Left lobe of liver (tissue), 2 donors: ENCODE measurements at places on chromosomes 1 and 21.

- DNase-seq: no peak
Observed at GRCh38 chr1:110667776-110668175, 7.0 kb downstream of the KCNA3 start.

DNA sequence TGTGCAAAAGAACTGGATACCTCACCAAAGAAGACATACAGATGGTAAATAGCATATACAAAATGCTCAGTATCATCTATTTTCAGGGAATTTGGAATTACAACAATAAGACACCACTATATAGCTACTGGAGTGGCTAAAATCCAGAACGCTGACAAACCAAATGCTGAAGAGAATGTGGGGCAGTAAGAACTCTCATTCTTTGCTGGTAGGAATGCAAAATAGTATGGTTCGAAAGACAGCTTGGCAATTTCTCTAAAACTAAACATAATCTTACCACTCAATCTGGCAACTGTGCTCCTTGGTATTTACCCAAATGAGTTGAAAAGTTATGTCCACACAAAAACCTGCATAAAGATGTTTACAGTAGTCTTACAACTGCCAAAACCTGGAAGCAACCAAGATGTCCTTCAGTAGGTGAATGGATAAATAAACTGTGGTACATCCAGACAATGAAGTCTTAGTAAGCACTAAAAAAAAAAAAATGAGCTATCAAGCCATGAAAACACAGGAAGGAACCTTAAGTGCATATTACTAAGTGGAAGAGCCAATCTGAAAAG is 26.5 kb downstream of the TARBP1 start:
- no peak for DNase-seq

- no peak for DNase-seq
Observed at GRCh38 chr1:75328691-75329090, 194.5 kb downstream of the LHX8 start.

- no peak for DNase-seq
Observed at GRCh38 chr21:26032263-26032662, 138.3 kb downstream of the APP start.

DNA sequence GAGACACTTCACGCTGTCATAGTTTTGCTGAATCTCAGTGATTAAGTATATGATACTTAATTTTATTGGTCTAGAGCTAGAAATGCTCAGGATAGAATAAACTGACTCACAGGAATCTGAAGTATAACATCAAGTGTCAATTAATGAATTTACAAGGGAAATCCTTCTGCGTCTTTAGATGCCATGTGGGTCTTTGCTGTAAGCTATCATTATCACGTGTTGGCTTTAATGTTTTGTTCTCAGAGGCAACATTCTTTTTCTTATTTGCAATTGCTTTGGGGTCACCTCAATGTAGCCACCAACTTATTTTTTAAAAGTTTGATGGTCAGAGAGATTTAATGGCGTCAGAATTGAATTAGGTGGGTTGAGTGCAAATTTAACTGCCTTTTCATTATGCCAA is 680.1 kb upstream of the PTBP2 start:
- DNase-seq: no peak

- DNase-seq: no peak
Observed at GRCh38 chr1:99661780-99662179, 15.9 kb downstream of the PALMD start.

DNA sequence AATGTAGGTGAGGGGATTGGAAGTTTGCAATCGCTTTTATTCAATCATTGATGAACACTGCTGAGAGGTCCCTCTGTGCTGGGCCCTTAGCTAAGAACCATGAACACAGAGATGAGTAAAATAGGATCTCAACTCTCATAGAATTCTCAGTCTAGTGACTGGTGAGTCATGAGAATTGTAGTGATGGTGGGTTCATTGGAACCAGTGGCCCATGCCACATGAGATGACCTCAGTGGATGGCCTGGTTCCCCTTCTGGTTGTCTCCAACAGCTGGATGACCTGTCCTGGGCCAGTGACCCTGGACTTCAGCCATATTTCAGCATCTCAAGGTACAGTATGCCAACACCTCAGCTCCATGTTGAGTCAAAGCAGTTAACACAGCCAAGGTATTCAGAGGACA is 21.3 kb upstream of the S100A10 start:
- no peak for DNase-seq

DNA sequence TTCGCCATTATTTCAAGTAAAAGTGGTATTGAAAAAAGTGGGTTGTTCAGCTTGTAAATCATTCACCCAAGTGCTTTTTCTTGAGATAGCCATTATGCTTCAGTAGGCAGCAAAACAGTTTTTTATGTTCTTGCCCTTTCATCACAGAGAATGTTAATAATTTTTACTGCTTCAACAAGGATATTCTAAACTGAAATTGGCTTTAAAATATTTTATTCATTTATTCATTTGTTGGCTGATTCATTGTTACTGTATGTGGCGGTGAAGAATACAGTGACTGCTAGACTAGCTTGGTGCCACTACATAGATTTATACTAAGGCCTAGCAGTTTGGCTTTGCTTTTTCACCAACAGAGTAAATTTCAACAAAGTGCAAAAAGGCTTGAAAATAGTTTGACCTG is 121.5 kb downstream of the OLFML2B start:
- DNase-seq: no peak

GRCh38 chr21:42439284-42440186 is 35.8 kb downstream of the UBASH3A start:
- no peak for DNase-seq

GRCh38 chr1:151802372-151802771 is 2.8 kb downstream of the LINGO4 start:
- no peak for DNase-seq

GRCh38 chr1:98044071-98044697 is 123.3 kb upstream of the DPYD start:
- DNase-seq: no peak

DNA sequence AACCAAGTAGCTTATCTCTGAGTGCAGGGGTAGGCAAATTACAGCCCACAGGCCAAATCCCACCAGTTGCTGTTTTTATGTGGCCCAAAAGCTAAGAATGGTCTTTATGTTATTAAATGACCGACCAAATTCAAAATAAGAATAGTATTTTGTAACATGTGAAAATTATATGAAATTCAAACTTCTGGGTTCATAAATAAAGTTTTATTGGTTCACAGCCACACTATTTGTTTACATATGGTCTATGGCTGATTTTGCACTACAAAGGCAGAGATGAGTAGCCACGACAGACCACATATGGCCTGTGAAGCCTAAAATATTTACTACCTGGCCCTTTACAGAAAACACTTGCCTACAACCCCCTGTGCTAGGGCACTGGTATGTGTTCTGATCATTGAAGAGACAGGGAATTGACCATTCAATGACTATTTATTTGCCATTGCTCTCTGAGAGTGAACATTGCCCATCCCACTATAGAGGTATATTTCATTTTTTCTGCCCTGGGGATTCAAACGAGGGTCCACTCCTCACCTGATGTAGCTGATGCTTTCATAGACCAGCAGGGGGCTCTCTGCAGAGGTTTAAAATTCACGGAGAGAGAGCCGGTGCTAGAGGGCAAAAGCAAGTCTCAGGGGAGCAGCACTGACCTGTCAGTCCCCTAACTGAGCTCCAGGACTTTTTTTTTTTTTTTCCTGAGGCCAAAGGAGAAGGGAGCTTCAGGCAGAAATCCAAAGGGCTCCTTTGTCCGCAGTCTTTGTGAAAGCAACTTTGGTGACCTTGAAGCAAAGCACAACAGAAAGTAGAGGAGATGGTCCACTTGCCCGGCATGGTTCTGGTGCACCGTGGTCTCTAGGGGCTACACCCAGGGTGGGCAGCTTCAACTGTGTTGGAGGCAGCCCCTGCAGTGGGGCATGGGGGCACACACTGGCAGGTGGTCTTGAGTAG is 7.3 kb upstream of the GNL2 start:
- DNase-seq: no peak

- no peak for DNase-seq
Observed at GRCh38 chr1:31027693-31028526, 37.6 kb downstream of the PUM1 start.

GRCh38 chr1:2091611-2092604 is 41.7 kb downstream of the PRKCZ start:
- DNase-seq: no peak

DNA sequence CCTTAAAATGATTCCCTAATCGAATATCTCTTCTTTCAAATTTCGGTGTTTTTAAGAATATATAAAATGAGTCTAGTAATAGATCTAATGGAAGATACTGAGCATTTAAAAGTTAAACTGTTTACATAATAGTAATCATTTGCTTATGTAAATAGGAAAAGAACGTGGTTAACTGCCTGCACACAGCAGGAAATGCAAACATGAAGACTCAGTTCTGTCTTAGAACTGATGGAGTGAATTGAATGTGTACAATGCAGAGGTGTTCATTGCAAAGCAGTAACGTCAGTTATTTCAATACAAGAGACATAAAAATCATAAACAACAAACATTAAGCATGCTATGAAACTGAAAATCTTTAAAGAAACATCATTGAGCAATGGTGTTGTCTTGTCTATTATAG is 359.4 kb upstream of the ADAMTS5 start:
- no peak for DNase-seq

- no peak for DNase-seq
Observed at GRCh38 chr1:103327054-103327719, 198.3 kb upstream of the RNPC3 start.

GRCh38 chr1:156421062-156421938 is 52.3 kb downstream of the RHBG start:
- peak; percentile 63 for DNase-seq

DNA sequence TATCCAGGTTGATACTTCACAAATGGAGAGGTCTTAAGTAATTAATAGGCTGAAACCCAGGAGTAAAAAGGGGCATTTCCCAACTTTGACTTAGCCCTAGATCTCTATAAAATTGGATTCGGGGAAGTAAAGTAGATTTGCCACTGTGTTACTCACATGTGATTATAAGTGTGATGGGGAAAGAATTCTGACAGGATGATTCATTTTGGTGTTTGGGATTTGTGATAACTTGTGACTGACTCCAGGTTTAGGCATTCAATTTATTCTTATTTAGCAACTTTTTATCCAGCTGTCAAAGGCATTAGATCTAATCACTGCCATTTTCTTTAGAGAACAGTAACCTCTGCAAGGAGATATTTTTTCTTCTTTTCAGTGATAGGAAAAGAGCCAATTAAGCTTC is 175.5 kb downstream of the ASTN1 start:
- DNase-seq: no peak

- DNase-seq: no peak
Observed at GRCh38 chr21:45313015-45313414, 25.3 kb upstream of the POFUT2 start.

DNA sequence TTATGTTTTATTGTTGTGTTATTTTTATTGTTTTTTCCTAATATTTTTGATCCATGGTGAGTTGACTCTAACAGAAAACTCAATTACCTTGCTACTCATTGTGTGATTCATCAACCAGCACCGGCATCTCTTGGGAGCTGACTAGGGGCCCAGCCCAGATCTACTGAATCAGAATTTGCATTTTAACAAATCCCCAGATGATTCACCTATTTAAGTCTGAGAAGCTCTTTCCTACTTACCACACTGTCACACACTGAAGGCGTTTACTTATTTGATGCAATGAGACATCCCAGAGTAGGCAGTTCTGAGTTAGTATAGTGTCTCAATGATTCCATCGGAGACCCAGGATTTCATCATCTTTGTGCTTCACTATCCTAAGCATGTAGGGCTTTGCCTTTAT is 416.6 kb downstream of the RWDD3 start:
- DNase-seq: no peak

DNA sequence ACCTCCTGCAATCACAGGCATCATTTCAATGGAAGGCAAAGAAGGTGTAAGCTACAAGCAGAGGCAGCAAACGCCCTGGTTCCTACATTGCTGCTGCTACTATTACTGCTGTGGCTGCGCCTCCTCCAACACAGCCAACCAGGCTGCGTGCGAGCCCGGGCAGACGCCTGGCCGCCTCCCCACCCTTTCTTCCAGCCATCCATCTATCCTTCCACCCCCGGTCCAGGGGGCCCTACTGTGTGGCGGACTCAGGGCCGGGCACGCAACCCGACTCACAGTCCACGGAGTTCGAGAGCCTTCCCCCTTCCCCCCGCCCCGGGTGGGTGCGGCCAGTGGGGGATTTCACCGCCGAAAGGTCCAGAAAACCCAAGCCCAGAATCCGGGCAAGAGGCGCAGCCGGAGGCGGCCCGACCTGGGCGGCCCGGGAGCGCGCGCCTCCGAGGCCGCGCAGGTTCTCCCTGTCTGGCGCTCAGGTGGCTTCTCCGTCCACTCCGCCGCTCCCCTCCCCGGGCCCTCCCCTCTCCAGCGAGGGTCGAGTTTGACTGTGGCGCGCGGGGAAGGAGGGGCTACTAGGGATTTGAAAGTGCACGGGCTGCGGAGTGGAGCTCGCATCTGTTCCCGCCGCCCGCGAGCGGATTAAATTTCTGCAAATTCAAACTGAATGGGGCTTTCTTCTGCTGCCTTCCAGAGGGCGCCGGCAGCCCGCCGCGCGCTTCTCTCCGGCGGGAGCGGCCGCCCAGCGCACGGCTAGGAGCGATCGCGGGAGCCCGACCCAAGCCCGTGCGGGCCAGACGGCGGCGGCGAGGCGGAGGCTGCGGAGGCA is at the start of gene HUNK:
Gene HUNK, plus strand, starts transcription at position 569 of the 823 bp plus-strand sequence. CDS start 655 bp downstream, outside the sequence.
- DNase-seq: peak; percentile 50

GRCh38 chr1:57844382-57844980 is 420.6 kb upstream of the DAB1 start:
- DNase-seq: no peak

GRCh38 chr1:237670302-237670701 is 220.4 kb downstream of the ZP4 start:
- DNase-seq: no peak

GRCh38 chr1:32307324-32307723 is 15.4 kb downstream of the HDAC1 start:
- no peak for DNase-seq

- no peak for DNase-seq
Observed at GRCh38 chr1:43704838-43705237, 2.5 kb upstream of the ST3GAL3 start.

- DNase-seq: no peak
Observed at GRCh38 chr1:220681220-220681880, 8.8 kb upstream of the C1orf115 start.

GRCh38 chr1:23035823-23036452 is 16.7 kb downstream of the KDM1A start:
- DNase-seq: no peak

GRCh38 chr1:68301471-68302001 is 69.2 kb upstream of the WLS start:
- DNase-seq: no peak

DNA sequence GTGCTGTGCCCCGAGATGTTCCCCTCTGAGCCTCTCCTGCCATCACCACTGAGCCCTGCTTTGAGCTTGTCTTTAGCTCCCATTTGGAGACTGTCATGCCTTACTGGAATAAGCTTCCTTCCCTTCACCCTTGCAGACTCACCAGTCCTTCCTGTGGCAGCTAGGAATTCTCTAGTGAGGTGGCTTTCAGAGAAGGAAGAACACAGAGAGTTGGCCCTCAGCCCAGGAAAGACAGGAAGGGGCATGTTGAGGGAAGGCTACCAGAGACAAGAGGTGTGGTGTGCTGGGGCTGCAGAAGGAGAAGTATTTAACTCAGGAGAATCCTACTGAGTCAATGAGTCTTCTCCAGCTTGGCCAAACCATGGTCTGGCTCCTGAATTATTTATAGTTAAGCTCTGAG is 76.3 kb downstream of the UCK2 start:
- DNase-seq: no peak

- DNase-seq: no peak
Observed at GRCh38 chr21:44271558-44272283, 10.0 kb upstream of the DNMT3L start.

- no peak for DNase-seq
Observed at GRCh38 chr1:22487781-22488180, 36.1 kb downstream of the ZBTB40 start.
